Stimulated activated CD4-positive, alpha-beta T cell treated with anti-CD3 and anti-CD28 coated beads, Interleukin-15, amount 100 ng/mL, for 24 hours (primary cell): ENCODE measurements at places on chromosomes 4 and X.

DNA sequence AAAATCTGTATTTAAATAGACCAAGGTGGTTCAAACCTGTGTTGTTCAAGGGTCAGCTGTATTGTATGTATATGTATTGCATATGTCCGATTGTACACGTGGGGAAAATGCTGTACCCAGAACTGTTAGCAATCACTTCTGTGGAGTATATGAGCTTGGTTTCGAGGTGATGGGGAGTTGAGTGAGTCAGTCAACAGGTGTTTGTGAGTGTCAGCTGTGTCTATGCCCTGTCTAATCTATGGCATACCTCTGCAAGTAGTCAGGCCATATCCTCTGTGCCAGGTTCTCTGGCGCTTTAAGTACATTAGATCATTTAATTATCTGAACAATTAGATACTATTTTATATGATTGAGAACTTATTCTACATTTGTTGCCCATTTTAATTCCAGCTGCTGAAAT is 7.4 kb downstream of the ZRSR2 start:
- no peak for DNase-seq

- no peak for DNase-seq
Observed at GRCh38 chr4:89619206-89619962, 217.6 kb downstream of the SNCA start.

- DNase-seq, result no peak
Observed at GRCh38 chrX:70264784-70265183, 3.4 kb upstream of the ARR3 start.

DNA sequence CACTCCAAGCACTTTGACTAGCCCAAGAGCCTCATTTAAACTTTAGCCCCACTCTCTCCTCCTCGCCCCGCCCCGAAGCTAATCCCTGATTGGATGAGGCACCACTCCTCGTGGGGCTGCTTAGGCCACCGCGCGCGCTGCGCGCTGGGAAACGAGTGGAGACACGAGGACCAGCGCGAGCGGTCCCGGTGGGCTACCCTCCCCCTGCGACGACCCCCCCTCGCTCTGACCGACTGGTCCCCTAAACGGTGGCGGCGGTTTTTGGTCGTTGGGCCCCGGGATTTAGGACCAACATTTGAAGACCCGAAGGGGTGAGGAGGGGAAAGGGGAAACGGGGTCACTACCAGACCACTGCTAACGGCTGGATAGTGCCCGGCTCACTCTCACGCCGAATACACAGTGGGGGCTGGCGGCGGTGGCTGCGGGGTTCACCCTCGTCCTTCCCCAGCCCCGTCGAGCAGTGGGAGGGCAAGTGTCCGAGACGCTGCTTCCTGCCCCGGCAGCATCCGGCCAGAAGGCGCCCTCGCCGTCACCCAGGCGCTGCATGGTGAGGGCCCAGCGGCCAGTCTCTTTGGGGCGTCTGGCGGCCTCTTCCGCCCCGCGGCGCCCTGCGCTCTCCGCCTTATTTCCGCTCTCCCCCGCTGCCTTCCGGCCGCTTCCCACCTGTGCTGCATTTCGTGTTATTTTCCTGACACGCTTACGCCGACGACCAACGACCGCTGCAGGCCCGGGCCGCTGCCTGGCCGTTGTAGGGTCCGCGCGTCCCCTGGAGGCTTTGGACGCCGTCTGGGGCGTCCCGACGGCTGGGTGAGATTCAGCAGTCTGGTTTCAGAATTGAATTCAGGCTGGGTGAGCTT is at the start of gene RBM46:
Gene RBM46, plus strand, starts transcription at position 147 of the 857 bp plus-strand sequence. CDS start 15,481 bp downstream, outside the sequence.
- no peak for DNase-seq

GRCh38 chrX:139191746-139192385 is 338.7 kb upstream of the F9 start:
- DNase-seq, result no peak

GRCh38 chr4:85607624-85608023 is 132.7 kb downstream of the ARHGAP24 start:
- no peak for DNase-seq

DNA sequence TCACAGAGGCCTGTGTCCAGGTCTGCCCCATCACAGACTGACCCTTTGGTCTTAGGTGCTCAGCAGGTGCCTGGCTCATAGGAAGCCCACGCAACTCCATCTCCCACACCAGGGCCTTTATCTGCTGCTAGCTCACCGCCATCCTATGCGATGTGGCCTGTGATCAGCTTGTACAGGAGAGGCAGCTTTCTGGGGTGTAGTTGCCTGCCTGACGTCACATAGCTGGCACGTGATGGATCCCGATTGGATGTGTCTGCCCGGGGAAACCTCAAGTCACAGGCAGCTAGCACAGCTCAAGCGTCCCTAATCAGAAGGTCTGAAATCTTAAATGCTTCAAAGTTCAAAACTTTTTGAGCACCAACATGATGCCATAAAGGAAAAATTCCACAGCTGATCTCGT is 41.2 kb upstream of the CLDN34 start:
- no peak for DNase-seq

DNA sequence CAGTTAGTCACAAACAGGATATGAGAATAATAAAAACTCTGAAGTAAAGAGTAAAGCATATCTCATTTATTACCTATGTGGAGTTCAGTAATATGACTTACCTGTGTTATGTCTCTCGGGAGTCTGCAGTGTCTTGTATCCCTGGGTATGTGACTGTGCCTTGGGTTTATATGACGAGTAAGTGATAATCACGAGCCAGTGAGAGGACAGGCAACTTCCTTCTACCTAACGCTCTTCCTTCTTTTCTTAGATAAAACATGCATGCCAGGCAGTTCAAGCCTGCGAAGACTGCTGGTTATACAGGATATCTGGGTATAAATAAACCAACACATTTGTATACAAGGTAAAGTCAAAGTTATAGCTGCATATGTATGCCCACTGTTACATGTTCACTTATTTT is at the start of gene HPGDS:
Gene HPGDS, minus strand, starts transcription at position 143 of the 400 bp plus-strand sequence. CDS start 8,207 bp downstream, outside the sequence.
- DNase-seq, result no peak

- peak; percentile 21 for DNase-seq
Observed at GRCh38 chr4:15659768-15660570, 4.8 kb upstream of the FBXL5 start.

DNA sequence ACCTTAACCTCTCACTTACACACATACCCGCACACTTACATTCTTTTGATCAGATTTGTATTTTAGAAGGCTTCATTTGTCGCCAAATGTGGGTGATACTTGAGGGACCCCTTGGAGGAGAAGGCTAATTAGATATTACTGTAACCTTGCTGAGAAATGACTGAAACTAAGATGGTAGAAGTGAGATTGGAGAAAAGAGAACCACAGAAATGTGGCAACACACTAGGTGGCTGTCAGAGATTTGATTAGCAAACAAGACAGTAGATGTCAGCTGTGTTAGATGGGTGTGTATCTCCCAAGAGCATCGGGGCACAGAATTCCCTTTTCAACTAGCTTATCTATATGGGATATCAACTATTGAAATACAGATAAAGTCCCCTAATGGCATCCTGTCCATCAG is 149.3 kb upstream of the FABP2 start:
- DNase-seq, result no peak

GRCh38 chrX:132848296-132848970 is 110.0 kb downstream of the HS6ST2 start:
- no peak for DNase-seq

DNA sequence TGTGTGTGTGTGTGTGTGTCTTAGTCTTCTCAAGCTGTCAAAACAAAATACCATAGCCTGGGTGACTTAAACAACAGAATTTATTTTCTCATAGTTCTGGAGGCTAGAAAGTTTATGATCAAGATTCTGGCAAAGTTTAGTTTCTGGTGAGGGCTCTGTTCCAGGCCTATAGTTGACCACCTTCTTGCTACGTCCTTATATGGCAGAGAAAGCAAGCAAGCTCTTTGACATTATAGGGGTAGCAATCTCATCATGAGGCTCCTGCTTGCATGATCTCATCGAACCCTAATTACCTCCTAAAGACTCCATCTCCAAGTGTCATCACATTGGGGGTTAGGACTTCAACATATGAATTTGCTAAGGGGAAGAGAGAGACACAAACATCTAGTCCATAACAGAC is 6.9 kb upstream of the AFP start:
- no peak for DNase-seq

- no peak for DNase-seq
Observed at GRCh38 chr4:136203199-136203598, 1329.1 kb downstream of the PCDH18 start.

DNA sequence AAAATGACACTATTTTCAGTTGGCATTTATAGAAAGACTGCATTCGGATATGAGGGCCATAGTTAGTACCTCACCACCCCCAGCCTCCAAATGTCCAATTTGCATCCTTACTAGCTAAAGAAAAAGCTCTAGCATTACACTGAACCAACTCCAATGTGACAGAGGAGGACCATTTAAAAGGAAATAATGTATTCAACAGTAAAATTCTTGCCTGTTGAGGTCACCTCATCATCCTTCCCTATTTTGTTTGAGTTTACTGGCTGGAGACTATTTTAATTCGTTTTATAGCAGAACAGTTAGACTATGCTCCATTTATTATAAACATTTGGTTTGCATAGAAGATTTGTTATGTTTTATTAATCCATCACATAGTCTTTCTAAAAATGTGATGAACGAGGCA is 88.2 kb upstream of the PPARGC1A start:
- DNase-seq, result no peak

DNA sequence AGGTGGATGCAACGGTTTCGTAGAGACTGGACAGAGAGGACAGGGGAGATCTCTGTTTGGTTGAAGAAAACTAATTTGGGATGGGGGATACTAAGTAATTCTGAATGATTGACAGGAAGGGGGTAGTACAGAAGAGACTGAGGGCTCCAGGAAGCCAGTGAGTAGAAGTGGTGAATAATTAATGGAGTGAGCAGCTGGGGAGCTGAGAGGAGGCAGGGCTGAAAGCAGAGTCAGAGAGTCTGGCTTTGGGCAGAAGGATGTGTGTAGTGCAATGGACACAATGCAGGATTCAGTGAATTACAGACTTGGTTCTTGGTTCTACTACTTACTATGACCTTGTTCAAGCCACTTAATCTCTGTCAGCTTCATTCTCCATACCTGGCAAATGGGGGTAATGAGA is 161.7 kb downstream of the RBMX2 start:
- no peak for DNase-seq

- no peak for DNase-seq
Observed at GRCh38 chrX:129534816-129535578, 5.1 kb upstream of the OCRL start.

DNA sequence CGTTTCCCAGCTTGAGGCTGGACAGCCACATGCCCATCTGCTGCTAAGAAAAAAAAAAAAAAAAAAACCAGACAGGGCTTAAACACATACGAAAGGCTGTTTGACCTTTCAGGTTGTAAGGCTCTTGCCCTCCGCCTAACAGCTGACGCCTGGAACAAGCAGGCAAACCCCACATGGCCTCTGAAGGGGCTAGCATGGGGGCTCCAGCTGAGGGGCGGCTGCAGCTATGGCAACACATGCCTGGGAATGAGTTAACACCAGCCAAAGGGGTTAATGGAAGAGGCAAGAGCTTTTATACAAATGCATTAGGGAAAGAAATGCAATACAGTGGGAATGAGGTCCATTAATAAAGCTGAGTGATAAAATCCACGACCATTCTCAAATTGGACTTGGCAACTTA is 183.6 kb downstream of the ENOX2 start:
- no peak for DNase-seq

DNA sequence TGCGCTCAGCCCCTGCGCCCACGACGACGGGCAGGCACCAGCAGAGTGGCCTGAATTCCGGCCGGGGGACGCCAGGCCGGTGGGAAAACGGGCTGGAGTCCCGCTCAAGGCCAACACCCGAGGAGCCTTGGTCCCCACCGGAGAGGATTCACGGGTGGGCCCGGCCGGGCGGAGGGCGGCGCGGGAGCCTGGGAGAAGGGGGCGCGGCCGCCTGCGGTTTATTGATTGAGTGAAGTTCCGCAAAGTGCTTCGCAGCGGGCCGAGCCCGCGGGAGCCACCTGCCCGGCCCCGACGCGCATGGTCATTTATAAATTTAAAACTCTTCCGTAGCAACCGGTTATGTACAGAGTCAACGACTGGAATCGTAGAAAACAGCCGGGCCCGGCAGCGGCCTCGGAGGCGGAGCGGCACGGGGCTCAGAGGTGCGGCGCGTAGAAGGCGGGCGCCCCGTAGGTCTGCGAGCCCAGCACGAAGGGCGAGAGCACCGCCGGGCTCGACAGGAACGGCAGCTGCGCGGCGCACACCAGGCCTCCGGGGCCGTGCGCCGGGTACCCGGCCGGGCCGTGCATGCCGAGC is 3.6 kb downstream of the NKX1-1 start:
- DNase-seq, result no peak

DNA sequence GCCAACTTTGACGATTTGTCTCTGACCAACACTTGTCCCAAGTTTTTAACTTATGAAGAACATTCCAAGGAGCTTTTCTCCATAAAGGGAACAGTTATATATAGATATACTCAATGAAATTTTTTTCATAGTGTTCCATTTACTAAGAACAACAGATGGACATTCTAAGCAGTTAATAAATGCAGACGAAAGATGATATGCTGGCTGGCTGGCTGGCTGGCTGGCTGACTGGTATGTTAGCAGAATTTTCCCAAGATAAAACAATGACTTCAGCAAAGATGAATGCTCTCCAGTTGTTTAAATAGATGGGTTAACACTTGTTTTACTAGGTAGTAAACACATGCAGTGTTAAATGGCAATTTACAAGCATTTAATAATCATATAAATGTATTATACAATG is 62.2 kb downstream of the SPANXN3 start:
- DNase-seq, result no peak

GRCh38 chrX:99795495-99795894 is 614.6 kb downstream of the PCDH19 start:
- DNase-seq, result no peak

- no peak for DNase-seq
Observed at GRCh38 chrX:148459343-148459742, 41.1 kb upstream of the AFF2 start.

DNA sequence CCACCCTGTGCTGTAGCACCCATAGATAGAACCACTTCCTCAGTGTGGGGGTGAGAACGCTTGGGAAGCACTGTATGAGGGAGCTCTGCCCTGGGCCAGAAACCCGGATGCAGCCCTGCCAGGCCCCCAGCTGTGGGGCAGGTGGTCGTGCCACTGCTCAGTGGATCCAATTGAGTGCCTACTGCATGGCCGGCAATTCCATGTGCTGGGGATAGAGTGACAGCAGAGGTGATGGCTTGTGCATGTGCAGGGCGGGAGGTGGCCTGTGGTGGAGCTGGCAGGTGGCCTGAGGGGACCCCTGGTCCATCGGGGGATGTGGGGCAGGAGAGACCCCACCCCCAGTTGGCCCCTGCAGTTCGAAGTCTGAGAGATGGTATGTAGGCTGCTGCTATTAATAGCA is 60.4 kb downstream of the TRMT44 start:
- no peak for DNase-seq

GRCh38 chrX:41796046-41796445 is 72.1 kb downstream of the GPR82 start:
- no peak for DNase-seq
